ENCODE measurements at places on chromosomes 16 and 17.

GRCh38 chr16:25187491-25187795 is 29.3 kb upstream of the AQP8 start:
- DNase-seq = no peak

- DNase-seq = no peak
Observed at GRCh38 chr17:69478916-69479315, 64.4 kb downstream of the MAP2K6 start.

DNA sequence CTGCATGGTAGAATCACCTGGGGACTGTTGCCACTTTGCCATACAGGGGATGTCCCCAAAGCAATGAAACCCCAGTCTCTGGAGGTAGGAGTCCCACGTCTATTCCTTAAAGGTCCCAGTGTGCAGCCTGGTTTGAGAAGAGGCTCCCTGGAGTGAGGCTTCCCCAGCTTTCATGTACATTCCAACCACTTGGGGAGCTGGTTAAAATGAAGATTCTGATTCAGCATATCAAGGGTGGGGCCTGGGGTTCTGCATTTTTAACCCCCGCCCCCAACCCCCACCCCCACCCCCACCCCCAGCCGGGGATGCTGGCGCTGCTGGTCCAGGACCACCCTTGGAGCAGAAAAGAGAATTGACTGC is 241.2 kb downstream of the FOXL1 start:
- no peak for DNase-seq

GRCh38 chr16:49519008-49519656 is 145.5 kb downstream of the C16orf78 start:
- no peak for DNase-seq

DNA sequence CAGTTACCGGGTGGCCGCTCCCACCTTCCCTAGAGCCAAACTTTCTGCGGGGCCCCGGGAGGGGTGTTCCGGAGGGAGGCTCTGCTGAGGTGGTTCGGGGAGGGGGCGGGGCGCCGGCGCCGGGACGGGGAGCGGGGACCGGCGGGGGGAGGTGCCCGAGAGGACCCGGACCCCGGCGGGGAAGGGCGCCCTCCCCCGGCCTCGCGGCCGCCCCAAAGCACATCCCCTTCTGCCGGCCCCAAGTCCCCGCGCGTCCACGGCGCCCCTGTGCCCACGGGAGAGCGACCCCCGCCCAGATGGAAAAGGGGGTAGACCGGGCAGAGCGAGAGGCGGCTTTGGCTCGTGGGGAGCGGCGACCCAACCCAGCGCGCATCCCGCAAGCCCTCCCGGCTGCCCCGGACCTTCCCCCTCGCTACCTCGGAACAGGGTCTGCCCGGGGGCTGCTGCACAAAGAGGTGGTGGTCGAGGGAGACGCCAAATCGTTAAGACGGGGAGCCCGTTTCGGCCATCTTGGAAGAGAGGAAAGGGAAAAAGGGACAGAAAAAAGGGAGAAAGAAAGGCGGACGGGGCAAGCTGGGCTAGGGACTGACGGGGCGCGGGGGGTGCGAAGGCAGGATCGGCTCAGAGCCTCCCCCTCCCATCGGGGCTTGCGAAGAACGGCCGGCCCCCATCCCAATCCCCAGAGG is 530 bp downstream of the PCGF2 start:
- DNase-seq = no peak

- DNase-seq = no peak
Observed at GRCh38 chr17:37475731-37476420, 13.8 kb upstream of the DUSP14 start.

DNA sequence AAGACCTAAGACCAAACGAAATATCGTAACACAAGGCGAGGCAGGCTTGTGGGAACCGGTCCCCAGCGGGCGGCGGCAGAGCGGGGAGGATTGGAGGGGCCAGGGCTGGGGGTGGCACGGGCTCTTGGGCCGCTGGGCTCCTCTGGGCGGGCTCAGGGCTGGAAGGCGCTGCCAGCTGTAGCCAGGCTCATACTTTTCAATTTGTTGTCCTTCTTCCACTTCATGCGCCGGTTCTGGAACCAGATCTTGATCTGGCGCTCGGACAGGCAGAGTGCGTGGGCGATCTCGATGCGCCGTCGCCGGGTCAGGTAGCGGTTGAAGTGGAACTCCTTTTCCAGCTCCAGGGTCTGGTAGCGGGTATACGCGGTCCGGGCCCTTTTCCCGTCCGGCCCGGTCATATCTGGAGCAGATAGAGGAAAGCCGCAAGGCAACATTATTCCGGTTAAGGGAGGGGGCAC is 1.5 kb downstream of the HOXB5 start:
- no peak for DNase-seq

GRCh38 chr16:74731853-74732477 is 31.3 kb upstream of the MLKL start:
- DNase-seq = no peak

- DNase-seq = no peak
Observed at GRCh38 chr17:56597495-56597990, 4.0 kb downstream of the NOG start.

GRCh38 chr16:85349365-85350145 is 237.3 kb upstream of the CIBAR2 start:
- no peak for DNase-seq

DNA sequence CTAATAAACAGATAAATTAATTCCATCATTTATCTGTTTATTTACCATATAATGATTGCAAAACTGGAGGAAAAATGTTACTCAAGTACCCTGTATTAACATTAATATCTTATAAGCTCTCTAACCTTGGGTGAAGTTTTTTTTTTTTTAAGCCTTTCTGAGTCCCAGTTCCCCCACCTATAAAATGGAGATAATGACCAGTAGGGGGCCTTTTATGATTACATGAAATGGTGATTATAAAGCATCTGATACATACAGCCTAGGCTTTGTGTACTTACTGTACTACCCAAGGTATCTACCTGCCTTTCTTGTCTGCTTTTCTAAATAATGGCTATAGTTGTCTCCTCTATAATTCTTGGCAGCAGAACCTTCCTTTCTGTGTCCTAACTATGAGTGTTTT is 22.6 kb downstream of the LRRC36 start:
- DNase-seq = no peak

GRCh38 chr16:74200921-74201320 is 95.7 kb upstream of the PSMD7 start:
- no peak for DNase-seq

DNA sequence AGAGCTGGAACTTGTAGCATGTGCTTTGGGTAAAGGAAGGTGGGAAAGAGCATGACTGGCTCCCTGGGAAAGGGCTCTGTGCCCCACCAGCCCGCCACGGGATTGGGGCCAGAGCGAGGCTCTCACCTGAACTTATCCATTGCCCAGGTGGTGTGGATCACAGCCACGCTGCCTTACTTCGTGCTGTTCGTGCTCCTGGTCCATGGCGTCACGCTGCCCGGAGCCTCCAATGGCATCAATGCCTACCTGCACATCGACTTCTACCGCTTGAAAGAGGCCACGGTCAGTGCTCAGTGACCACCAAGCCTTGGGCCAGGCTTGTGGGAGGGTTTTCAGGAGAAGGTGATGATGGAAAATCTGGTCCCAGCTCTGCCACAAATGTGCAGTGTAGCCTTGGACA is 36.0 kb downstream of the SLC6A2 start:
- DNase-seq = no peak

DNA sequence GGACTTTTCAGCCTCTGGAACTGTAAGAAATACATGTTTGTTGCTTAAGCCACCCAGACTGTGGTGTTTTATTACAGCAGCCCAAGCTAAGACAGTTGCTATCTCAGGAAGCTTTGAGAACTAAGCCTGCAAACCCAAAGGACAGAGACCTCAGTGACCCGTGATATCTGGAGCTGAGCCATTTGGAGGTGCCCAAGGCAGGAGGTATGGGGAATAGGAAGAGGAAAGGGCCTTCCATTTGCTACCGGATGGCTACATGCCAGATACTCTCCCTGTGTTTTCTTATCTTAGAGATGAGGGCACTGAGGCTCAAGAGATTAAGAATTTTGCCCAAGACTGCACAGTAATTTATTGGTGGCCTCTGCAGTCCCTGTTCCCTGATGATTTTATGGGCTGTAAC is 622.1 kb upstream of the CDH5 start:
- no peak for DNase-seq

GRCh38 chr16:8600144-8600775 is 9.9 kb upstream of the TMEM114 start:
- DNase-seq = no peak

DNA sequence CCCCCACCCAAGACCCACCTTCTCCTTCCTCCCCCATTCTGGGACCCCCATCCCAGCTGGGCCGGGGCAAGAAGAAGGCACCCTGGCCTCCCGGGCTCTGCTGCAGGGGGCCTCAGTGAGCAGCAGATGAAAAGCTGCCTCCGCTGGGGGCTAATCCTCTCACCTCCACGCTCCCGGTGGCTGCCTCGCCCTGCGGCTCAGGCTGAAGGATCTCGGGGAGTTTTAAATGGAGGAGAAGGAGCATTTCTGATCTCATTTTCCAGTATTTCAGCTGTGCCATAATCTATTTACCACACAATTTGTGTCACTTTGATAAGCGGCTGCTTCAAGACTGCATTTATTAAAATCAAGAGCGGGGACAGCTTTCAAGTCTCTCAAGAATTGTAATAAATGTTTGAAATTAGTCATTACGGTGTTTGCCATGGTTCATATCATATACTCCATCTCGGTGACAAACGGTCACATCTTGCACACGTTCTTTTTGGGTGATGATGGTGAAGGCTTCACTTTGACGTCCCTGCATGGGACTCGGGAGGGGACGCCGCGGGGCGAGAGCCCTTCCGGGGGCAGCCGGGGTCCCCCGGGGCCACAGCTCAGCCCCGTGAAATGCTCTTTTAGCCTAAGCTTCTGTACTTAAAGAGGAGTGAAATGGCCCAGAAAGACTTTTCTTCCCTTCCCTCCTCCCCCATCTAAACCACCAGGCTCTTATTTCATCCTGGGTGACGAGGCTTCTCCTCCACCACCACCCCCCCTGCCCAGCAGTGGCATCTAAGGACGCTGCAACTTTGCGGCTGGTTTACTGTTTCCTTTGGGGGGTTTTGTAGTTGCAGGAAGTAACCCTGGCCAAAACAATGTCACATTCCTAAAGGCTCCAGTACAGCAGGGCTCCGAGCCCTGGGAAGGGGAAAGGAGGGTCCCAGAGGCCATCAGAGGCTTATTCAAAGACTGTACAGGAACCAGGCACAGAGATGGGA is 313.1 kb upstream of the TNRC6C start:
- peak; percentile 58 for DNase-seq

DNA sequence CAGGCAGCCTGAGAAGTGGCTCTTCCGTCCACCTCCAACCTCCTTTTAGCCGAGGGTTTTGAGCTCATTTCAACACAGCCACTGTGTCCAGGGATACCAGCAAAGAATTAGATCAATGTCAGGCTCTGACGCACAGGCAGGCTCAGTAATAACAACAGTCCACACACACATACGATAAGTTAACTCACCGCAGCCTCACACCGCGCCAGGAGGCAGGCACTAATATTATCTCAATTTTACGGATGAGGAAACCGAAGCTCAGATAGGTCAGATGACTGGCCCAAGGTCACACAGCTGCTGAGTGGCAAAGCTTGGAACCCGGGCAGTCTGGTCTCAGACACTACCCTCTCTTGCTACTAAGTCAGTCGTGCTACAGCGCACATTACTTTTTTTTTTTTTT is 22.9 kb downstream of the ABR start:
- DNase-seq = no peak

- no peak for DNase-seq
Observed at GRCh38 chr16:87043231-87044031, 273.8 kb downstream of the C16orf95 start.

DNA sequence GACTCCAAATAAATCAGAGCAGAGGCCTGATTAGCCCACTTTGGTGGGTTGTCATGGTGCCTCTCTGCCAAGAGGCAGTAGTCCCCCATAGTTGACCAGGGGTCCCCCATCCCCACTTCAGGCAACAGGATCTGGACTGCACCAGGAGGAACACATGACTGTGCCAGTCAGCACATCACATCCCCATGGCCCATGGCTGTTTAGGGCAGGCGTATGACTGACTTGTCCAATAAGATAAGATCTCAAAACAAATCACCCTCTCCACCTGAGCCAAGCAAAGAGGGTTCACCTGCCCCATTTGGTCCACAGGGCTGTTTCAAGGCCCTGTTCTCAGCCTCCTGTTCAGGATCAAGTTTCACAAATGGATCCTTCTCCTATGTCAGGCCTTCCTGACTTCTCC is 93.3 kb downstream of the C16orf78 start:
- DNase-seq = no peak

GRCh38 chr16:68257906-68258800 is 6.2 kb upstream of the SLC7A6 start:
- no peak for DNase-seq

DNA sequence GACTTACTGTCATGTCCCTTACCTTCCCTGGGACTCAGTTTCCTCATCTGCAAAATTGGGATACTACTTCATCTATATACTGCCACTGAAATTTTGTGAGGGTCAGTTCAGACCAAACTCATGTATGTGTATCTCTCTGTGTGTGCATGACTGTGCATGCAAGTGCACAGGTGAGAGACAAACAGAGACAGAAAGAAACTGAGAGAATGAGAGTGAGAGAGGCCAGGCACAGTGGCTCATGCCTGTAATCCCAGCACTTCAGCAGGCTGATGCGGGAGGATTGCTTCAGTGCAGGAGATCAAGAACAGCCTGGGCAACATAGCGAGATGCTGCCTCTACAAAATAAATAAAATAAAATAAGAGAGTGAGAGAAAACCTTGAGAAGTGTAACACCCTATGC is 32.1 kb upstream of the SLC6A2 start:
- no peak for DNase-seq

DNA sequence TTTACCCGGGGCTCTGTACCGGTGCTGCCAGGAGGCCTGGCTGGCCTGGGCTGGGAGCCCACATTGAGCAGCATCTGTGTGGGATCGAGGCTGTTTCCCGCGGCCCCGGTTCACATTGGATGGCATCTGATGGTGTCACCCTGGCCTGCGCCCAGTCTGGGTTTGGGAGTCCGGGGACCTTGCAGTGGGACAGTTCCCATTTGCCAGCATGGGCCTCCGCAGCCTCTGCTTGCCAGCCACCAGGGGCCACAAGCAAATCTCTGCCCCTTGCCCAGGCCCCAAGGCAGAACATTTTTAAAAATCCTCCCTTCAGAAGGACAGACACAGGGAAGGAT is 64.5 kb downstream of the BANP start:
- no peak for DNase-seq

DNA sequence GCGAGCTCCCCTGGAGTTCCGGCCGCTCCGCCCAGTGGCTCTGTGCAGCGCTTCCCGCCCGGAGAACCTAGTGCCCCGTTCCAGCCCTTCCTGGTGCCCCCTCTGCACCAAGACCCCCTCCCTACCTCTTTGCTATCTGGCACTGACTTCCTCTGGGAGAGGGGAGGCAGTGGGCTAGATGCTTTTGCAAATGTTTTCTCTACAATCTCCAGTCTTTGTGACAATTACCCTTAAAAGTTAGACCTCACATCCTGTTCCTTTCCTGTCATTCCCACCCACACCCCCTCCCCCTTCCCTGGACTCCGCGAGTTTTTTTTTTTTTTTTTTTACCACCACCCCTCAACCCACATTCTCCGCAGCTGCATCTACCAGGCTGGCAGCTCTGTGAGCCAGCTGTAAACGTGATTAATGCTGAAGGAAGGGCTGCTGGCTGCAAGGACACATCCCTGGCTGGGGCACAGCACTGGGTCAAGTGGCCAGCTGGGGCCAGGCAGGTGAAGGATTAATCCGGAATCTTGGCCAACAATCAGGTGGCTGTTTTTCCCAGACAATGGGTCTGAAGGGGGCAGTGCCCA is 101.5 kb downstream of the MGAT5B start:
- no peak for DNase-seq

GRCh38 chr16:52874042-52874441 is 178.7 kb downstream of the CHD9NB start:
- DNase-seq = no peak
